Tibial nerve (tissue), 4 donors: ENCODE measurements at places on chromosomes 4 and X.
A peak's percentile ranks its signal among the peaks of the same experiment; 100 is the strongest.

DNA sequence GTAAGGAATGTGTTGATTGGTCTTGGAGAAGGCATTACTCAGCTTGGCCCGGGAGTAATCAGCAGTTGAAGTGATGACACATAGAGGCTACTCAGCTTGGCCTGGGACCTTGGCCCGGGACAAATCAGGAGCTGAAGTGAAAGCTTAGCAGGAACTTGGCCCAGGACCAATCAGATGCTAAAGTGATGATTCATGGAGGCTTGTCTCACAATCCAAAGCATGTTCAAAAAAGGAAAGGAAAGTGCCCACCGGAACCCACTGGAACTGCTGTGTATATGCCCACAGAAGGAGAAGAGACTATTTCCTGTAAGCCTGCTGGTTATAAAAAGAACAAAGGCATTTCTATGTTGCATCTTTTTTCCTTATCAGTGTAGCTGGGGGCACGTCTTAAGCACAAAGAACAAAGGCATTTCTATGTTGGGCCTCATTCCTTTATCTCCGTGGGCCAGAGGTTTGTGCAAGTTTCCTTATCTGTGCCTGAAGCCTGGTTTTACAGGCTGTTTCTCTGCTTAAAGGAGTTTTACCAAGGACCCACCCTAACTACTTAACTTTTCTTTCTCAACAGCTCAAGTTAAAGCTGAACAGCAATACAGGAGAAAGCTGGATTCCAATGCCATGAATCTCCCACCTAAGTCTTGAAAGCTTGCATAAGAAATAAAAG, 1176.7 kb downstream of the NLGN4X start:
- no peak for DNase-seq
- no peaks in the 10 kb centered on the region for H3K4me1 ChIP-seq
- H3K27me3 ChIP-seq: no peaks in the 10 kb centered on the region
- H3K4me3 ChIP-seq: no peak overlapping the region
- no peaks in the 10 kb centered on the region for H3K36me3 ChIP-seq
- H3K27ac ChIP-seq: no peak overlapping the region

- no peak overlapping the region for H3K4me3 ChIP-seq
- no peak overlapping the region for H3K27ac ChIP-seq
- no peaks in the 10 kb centered on the region for H3K27me3 ChIP-seq
- H3K36me3 ChIP-seq: no peaks in the 10 kb centered on the region
Measured at GRCh38 chrX:110987292-110987691, 108.7 kb upstream of the PAK3 start.

DNA sequence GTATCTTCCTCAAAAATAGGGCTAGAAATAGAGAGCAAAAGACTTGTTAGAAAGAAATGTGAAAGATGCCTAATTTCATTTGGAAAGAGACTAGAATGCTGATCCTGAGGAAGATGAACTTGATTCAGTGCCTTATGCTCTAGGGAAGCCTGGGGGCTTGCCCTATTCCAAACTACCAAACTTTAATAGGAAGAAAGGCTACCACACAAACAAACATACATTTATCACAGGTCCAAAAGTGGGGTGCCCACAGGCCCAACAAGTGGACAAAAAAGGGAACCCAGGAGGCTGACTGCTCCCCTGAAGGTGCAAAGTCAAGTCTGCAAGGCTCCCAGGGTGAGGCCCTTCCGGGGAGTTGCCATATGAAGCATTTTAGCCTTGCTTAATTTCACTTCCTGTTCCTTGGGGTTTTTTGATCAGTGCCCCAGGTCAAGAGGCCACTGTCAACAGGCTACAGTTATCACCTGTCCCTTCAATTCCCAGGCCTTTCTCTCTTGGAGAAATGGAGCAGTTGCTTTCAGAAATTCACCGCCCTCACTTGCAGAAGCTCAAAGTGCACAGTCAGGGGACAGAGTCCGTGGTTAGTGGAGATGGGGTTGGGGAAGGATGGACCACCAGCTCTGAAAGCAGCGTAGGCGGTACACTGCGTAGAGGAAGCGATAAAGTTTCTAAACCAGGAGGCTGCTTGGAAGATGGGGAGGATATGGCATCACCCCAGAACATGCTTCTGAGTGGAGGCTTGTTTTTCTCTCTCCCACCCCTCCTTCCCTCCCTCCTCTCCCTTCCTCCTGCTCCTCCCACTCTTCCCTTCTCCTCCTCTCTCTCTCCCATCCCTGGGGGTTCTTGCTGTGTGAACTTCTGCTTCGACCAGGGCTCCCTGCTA, 36.4 kb downstream of the TMEM154 start:
- no peaks in the 10 kb centered on the region for H3K27me3 ChIP-seq
- no peak overlapping the region for H3K4me3 ChIP-seq
- peak overlapping the region; percentile 32 for H3K27ac ChIP-seq
- no peak for DNase-seq
- H3K4me1 ChIP-seq: no peaks in the 10 kb centered on the region

- H3K27me3 ChIP-seq: no peaks in the 10 kb centered on the region
- H3K4me3 ChIP-seq: no peak overlapping the region
- H3K27ac ChIP-seq: no peak overlapping the region
- H3K36me3 ChIP-seq: no peaks in the 10 kb centered on the region
Measured at GRCh38 chr4:5770051-5770450, 59.0 kb downstream of the EVC start.
